Right cardiac atrium (tissue), 5 donors: ENCODE measurements at places on chromosomes 2 and 18.
A peak's percentile ranks its signal among the peaks of the same experiment; 100 is the strongest.

- DNase-seq, result no peak
Measured at GRCh38 chr18:23320709-23321236, 132.3 kb upstream of the RIOK3 start.

DNA sequence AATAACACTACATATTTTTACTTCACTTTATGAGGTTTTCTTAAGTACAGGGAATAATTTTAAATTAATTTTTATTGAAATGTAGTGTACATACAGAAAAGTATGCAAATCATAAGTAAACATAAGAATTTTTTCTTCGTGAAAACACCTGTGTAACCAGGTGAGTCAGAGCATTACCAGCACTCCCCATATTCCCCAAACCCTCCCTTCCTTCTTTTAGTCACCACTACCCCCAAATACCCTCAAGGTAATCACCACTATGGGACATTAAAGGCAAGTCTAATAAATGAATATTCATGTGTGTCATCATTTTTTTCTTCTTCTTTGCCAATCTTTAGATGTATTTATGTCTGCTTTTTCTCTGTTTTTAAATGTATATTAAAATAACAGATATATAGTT is 139.9 kb upstream of the LTBP1 start:
- DNase-seq, result no peak

DNA sequence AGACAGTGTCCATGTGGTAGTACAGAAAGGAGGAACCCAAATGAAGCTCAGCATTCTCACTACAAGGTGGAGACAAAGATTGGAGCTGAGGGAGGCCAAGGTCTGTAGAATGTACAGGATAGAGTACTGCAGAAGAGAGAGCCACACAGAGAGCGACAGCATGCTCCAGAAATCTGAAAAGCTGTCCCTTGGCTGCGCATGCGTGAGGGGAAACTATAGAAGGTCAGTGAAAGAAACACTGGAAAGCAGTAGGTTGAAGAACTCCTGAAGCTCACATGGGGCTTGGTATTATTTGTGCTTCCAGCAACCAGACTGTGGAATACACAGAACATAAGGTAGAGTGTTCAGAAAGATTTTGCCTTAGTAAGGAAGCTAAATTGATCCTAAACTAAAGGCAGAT is 142.5 kb downstream of the TXNL1 start:
- DNase-seq, result no peak

- DNase-seq, result no peak
Measured at GRCh38 chr2:15761910-15762309, 170.2 kb downstream of the DDX1 start.

- DNase-seq, result no peak
Measured at GRCh38 chr18:29034113-29034856, 857.4 kb upstream of the CDH2 start.

DNA sequence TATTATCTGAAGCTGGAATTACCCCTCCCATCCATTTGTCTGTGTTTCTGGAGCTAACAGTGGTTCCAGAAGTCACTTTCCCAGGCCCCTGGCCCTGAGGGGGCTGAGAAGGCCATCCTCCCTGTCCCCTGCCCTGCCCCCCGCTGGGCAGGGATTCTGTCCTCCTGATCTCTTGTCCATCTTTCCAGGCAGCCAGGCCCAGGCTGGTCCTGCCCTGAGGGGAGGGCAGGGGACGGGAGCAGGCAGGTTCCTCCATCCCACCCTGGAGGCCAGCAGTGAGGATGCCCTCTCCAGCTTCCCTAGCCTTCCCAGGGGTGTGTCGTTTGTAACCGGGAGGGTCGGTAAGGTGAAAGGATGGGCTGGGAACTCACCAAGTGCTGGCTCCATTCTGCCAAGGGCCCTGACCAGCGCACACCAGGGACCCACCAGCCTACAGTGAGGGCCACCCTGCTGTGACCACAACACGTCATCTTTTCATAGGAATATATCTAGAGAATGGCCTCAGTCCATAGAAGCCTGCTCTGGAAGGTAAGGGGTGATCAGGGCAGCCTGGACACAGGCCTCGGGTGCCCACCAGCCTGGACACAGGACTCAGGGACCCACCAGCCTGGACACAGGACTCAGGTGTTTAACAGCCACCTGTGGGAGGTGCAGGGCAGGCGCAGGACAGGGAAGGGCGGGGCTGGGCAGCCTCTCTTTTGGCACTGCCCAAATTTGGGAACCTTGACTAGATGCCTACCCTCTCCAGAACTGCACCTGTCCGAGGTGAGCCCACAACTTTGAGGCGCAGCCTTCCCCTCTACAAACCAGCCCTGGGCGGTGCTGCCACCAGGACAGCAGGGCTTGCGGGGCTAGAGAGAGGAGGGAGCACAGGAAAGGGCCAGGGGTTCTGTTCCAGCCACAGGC is 35.8 kb upstream of the GPC1 start:
- DNase-seq, result no peak

- no peak for DNase-seq
Measured at GRCh38 chr2:131036696-131037397, 56.4 kb downstream of the FAM168B start.

DNA sequence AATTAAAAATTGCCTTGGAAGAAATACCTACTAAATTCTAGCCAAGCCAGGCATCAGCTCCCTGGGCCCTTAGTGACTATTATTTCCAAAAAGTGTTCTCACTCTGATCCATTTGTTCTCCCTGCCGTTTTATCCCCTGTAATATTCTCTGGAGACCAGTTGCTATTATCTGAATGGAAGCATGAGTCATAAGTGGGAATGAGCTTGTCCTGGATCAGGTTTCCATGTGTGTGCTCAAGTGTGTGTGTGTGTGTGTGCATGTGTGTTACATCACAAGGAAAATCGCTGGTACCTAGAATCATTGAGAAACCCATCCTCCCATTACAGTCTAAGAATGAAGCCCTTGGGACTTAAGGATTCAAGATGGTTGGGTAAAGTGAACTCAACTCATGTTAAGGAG is 130.3 kb upstream of the CXCR4 start:
- no peak for DNase-seq

DNA sequence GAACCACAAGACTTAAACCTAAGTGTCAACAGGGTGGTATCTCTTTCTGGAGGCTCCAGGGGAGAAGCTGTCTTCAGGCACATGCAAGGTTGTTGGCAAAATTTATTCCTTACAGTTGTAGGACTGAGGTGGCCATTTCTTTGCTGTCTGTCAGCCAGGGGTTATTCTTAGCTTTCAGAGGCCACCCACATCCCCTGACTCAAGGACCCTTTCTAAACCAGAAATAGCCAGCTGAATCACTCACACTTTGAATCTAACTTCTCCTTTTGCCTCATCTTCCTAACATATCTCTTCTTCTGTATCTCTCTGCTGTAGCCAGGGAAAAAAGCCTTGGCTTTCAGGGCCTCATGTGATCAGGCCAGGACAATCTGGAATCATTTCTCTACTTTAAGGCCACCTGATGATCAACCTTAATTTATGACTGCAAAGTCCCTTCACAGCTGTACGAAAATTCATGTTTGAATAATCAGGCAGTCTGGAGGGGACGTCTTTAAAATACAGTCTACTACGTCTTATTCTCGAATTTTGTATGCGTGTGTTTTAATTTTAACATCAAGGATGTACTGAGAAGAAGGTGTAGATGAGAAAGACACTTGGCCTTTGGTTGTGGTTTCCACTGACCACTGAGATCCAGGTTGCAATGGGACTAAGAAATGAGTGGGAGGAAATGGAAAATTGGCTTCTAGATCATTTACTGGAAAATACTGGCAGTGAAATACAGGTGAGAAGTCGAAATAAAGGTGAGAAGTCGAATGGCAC is 90.4 kb downstream of the DOCK10 start:
- DNase-seq, result no peak

DNA sequence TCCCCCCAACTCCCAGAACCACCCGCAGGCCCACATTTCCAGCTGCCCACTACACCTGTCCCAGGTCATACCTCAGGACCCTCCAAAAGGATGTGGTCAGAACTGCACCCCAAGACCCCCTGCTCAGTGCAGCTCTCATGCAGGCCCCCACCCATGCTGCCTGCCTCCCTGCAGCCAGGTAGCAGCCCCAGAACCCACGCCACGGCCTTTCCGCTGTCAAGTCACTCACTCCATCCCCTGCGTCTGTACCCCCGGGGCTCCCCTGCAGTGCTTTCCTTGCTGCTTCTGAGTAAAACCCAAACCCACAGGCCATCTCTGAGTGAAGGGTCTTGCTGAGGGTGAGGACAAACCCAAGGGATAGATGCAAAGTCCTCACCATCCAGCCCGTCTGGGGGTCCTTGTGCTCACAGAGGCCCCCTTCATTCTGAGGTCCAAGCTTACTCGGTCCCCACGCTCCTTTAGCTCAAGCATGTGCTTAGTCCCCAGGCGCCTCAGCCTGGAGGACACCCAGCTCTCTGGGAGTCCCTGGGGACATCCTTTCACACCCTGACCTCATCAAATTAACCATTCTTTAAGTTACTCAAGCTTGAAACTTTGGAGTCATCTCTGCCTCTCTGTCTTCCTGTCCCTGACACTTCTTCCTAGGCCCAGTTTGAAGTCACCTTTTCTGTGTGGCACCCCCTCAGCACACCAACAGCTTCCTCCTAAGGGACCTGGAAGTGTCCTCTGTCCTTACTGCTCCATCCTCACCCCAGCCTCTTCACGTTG is 130.1 kb downstream of the SMAD7 start:
- peak; percentile 31 for DNase-seq

GRCh38 chr2:127081826-127082633 is 24.9 kb downstream of the BIN1 start:
- DNase-seq, result no peak

- DNase-seq, result no peak
Measured at GRCh38 chr18:59114160-59114559, 25.5 kb upstream of the SEC11C start.

DNA sequence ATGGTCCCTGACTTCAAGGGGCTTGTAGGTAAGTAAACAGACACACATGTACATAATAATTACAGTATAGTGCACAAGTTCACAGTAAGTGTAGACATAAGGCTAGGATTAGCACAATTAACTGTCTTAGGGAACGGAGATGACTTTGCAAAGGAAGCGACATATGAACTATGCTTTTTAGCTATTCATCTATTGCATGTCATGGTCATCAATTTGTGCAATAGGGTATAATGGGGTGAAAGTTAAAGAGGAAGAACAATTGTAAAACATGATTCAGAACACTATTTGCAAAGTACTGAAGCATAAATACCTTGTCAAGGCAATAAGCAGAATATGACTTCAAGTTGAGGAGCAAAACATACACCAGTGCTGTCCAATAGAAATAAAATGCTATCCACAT is 112.3 kb upstream of the SLC8A1 start:
- no peak for DNase-seq

DNA sequence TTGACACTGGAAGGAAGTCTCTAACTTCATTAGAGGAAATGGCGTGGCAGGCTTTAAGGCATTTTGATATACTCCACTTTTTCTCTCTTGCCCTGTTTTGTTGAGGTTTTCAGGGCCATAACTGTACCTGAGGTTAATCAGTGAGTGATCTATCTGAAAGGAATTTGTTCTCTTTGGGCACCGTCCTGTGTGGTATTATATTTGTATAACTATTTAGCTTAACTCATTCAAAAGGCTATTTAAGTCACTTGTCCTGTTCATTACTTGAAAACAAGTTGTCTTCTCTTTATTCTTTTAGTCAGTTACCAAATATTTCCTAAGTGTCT is 180.4 kb downstream of the NEDD4L start:
- no peak for DNase-seq

DNA sequence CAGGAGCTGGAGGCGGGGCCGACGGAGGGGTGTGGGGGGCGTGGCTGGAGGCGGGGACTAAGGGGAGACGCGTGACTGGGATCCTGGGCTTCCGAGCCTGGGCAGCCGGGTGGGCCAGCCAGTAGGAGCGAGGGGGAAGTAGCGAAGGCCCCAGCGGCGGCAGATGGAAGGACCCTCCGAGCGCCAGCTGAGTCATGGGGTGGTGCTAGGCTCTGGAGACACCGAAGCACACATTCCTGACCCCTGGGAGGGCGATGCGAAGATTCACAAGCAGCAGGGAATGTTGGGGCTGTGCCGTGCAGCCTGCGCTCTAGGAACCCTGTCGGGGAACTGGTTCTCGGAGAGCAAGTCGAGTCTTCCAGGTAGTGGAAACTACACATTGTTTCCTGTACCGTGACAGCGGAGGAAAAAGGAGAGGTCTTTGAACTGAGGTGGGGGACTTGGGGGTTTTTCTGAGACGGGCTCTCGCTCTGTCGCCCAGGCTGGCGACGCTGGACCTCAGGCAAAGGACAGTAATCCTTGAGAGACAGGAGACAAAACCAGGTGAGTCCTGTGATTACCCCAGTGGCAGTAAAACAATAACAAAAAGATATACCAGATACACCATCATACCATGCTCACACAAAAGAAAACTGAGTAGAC is 650 bp upstream of the AFG3L2 start:
- DNase-seq, result no peak

GRCh38 chr18:40469316-40469715 is 1485.7 kb upstream of the PIK3C3 start:
- DNase-seq, result no peak

DNA sequence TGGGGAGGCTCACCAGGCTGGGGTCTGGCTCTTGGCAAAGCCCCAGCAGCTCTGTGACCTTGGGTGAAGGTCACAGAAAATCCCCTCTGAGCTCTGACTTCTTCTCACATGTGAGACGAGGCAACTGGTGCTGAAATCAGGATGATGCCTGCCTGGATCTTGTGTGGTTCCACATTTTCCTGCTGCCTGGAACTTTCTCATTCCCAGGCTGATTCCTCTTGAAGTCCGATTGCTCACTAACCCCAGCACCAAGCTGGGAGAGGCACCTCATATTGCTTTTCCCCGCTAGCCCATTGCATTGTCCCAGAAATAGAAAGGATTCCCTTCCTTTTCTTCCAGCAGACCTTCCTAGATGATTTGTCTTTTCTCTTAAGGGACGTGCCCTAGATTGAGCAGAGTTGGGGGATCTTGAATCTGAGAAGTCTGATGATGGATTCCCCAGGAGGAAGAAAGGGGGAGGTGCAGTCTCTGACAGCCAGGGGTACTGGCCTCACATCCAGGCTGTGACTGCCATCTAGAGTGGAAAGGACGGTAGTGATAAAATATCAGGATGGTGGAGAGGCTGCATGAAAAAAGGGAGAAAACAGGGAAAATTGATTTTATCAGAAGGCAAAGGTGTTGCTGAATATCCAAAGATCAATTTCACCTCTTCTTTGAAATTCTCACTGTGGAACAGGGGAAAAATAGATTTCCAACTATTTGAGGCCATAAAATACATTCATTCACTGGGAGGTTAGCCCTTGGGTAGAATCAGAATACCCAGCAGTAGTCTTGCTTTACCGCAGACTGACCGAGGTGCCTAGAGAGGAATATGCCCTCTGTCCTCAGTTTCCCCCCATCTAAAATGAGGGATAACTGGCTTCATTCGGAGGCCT is 96.3 kb downstream of the FAM210A start:
- peak; percentile 46 for DNase-seq

DNA sequence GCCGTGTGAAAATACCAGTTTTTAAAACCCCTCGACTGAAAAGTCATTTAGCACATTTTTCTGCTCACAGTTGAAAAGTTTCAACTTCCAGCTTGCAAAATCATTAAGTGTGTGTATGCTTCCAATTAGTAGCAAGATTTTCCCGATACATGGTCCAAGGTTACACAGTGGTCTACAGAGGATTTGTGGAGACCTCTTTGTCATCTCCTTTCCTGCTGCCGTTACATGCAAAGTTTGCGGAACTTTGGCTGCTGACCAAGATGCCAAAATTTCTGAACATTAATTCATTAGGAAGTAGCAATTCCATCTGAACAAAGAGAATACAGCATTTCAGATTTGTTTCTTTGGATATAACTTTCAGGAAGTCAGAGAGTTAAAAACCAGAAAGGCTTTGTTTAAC is 474.6 kb downstream of the PLCL1 start:
- DNase-seq, result no peak
